Activated T-cell treated with anti-CD3 and anti-CD28 coated beads, Interleukin-2, amount 50 U/mL, for 48 hours (primary cell): ENCODE measurements at places on chromosomes 1 and 21.

GRCh38 chr1:7070389-7071029 is 285.3 kb downstream of the CAMTA1 start:
- DNase-seq, result peak; percentile 59

- DNase-seq, result no peak
These were observed 15.3 kb upstream of the SHCBP1L start for GRCh38 chr1:182968151-182968741.

DNA sequence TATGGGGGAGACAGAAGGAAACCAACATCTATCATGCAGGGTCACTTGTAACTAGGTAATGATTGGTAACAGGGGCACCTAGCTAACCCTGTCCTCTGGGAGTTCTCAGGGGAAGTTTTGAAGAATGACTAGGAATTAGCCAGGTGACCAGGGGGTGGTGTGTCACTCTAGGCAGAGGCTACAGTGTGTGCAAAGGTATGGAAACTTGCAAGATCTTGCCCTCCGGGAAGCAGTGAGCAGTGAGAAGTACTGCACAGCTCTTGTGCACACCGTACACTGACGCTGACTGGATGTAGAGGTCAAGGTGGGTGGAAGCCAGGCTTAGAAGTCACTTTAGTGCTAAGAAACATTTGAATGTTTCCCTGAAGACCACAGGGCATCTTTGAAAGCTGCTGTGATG is 62.9 kb upstream of the LMO4 start:
- DNase-seq, result no peak

DNA sequence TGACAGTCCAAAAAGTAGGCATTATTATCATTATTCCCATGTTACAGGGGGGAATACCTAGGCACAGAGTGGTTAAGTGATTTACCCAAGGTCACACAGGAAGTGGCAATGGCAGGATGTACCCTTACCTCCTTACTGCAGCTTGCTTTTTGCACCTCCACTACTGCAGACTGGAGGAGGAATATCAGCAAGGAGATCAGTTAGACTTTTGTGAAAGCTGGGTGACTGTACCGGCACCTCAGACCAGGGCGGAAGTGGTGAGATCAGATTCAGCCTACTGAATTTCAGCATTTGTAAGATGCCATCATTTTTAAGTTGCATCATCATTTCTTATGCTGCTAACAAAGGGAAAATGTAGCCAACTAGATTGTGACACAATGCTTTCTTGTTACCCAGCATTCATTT is 4.5 kb downstream of the ADARB1 start:
- DNase-seq, result peak; percentile 70

DNA sequence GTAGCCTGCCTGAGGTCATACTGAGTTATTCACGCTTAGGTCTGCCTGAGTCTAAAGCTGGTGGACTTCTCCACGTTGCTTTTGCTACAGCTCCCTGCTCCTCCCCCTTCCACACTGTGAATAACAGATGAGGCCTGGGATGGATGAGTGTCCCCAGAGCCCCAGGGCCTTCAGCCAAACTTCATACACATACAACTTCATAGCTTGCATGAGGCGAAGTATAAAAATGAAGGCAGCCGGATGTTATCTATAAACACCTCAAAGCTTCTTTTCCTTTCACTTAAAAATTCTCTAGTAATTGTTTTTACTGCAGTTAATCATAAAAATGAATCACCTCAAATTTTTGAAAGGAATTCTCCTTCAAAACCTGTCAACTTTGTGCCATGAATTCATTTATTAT is 70.2 kb downstream of the DAB1 start:
- DNase-seq, result no peak

DNA sequence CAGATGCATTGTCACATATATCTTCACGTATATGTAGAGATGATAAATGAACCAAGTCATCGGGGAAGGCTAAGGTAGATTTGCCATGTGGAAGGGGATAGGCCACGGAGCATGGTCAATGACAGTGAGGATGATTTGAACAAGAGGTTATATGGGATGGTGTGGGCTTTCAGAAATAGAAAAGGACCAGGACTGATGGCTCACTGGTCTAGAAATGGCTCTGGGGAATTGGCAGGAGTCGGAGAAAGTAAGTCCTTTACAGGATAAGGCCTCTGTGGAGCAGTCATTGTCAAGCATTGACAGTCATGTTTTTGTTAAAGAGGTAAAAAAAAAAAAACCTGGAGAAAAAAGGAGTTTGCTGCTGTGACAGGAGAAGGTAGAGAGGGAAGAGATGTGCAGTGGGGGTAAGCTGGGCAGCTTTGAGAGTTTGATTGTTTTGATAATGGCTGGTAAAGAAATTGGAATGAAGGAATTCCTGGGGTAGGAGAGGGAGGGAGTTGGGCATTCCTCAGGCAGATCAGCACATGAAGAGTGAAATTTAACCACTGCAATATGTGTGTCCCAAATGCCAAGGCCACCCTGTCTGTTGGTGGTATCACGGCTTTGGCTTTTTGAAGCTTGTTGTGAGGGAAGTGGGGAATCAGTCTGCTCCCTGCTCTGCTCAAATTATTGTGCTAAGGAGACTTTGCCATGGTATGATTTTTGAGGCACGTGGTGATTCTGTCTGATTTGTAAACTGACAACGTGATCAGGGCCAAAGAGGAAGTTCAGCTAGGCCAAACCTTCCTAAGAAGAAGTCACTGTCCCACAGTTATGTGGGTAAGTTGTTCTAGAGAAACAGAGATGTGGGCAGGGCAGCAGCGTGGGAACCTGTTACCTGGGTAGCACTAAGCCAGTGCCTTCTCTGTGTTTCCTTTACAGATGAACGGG is 26.0 kb downstream of the MACF1 start:
- no peak for DNase-seq

- no peak for DNase-seq
These were observed 40.7 kb downstream of the WDR3 start for GRCh38 chr1:117970252-117970651.

GRCh38 chr1:160548183-160548582 is 25.1 kb upstream of the SLAMF6 start:
- no peak for DNase-seq

GRCh38 chr1:25869909-25870606 is 5.5 kb downstream of the PAQR7 start:
- no peak for DNase-seq

- DNase-seq, result no peak
These were observed 121.9 kb downstream of the MATN1 start for GRCh38 chr1:30601316-30602085.

DNA sequence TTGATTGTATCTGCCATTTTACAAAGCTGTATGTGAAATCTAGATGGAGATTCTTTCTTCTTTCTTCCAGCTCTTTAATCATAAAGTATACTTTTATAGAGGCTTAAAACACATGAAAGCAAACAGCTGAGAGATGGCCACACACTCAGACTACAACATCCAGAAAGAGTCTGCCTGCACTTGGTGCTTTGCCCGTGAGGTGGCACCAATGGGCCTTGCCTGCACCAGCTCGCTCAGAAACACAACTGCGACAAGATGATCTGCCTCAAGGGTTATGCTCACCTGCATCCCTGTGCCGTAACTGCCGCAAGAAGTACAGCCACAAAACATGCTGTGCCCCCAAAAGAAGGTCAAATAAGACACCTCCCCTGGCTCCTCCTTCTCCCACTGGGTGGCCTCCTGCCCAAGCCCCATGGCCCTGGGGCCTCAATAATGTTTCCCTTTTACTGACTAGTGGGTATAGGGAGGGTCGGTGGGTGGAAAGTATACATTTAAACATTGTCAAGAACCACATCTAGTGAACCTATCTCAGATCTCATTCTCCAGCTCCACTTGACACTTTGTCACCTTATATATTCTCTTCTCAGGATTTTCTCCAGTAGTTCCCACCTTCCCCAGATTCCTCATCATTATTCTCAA is 66.7 kb upstream of the ANGPTL3 start:
- no peak for DNase-seq

GRCh38 chr1:68174738-68175113 is 57.6 kb downstream of the WLS start:
- DNase-seq, result no peak

DNA sequence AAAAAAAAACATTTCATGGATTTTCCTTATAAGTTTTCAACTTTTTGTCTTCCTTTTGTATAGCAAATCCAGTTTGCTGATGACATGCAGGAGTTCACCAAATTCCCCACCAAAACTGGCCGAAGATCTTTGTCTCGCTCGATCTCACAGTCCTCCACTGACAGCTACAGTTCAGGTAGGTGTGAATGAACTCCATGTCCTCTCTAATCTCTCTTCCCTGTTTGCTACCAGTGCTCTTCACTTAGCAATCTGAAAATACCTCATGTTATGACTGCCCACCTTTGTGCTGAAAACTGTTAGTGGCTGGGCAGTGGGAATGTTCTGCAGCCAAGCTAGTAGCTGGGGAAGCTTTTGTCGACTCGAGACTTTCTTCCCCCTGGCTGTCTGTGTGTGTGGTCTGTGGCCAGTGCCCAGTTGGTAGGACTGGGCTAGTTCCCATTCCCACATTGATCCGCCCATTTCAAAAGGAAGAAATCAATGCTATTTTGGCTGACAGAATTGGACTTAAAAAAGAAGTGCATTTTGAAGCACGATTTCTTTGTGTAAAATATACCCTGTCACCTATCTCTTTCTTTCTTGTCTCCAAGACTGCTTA is 24.5 kb downstream of the AHCYL1 start:
- no peak for DNase-seq

DNA sequence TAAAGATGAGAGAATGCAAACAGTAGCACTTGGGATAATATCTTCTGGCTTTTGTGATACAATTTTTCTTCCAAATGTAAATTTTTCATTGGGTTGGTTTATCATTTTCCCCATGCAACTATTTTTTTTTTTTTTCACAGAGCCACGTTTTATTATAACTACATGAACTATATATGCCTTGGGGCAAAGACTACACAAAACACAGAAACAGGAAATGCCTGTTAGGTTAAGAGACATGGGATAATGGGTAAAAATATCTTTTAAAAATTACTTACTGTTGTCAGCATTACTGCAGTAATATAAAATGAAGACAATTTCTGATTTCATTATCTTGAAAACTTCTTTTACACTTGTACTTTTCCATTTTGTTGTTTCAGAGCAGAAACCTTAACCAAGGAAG is 74.6 kb downstream of the DISP1 start:
- no peak for DNase-seq

GRCh38 chr1:20478057-20478635 is 7.9 kb downstream of the CAMK2N1 start:
- DNase-seq, result no peak

GRCh38 chr1:198879711-198880306 is 241.0 kb downstream of the PTPRC start:
- no peak for DNase-seq

DNA sequence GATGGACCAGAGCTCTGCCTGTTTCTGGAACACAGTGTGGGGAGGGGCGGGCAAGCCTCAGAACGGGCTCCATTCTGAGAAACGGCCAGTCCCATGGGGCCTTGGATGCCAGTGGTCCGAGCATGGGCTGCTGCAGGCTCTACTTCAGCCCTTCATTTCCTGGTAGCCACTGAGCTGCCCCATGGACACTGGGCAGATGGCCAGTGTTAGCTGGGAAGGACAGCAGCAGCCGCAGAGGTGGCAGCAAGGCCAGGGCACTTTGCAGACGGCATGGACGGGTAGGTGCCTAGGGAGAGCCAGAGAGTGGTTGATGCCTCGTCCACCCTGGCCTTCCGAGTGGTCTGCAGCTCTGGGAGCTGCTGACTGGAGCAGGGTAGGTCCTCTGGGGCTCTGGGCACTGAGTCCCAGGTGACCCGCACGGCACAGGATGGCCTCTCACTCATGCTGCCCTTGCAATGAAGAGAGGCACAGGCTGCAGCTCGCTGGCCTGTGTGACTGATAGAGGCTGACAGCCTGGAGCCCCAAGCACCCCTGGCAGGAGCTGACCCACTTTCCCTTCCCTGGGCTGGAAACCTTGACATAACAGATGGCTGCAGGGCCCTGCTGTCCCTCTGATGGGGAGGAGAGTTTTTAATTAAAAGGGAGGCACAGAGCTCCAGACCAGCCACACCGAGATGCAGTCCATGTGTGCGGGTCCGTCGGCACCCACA is 87.7 kb upstream of the COL6A1 start:
- DNase-seq, result no peak

GRCh38 chr1:55541296-55541695 is 326.1 kb upstream of the USP24 start:
- DNase-seq, result no peak

- DNase-seq, result peak; percentile 45
These were observed 69.2 kb upstream of the HSPA13 start for GRCh38 chr21:14452031-14452726.

DNA sequence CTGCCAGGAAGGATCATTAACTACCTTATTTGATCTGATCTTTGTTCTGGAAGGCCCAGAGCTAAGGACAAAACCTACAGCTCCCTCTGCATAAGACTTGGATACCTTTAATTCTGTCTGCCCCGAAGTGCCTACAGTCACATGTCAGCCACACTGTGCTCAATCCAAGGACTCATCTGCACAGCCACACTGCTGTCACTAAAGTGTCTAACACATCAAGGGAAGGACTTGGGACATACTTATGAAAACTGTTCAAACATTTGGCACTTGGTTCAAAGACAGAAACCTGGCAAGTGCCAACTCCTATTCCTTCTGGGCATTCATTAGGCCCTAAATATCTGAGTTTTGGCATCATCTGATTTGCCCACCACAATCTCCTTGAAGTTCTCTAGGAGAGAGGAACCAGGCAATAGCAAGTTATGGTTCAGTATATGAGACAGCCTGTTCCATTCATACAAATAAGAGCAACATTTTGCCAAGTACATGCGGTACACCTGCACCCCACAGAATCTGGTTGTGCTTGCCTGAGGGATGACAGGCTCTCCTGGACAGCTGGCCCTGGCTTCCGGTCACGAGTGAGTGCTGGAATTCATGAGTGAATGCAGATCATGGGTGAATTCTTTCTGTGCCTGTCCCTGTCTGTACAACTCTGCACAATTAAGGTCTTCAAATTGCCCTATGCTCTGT is 105.9 kb downstream of the KCNK1 start:
- DNase-seq, result no peak
